Stimulated activated CD4-positive, alpha-beta T cell treated with anti-CD3 and anti-CD28 coated beads, Interleukin-1b, Interleukin-23, amount 100 ng/mL, for 1 hour (primary cell): ENCODE measurements at places on chromosomes 3 and 15.

DNA sequence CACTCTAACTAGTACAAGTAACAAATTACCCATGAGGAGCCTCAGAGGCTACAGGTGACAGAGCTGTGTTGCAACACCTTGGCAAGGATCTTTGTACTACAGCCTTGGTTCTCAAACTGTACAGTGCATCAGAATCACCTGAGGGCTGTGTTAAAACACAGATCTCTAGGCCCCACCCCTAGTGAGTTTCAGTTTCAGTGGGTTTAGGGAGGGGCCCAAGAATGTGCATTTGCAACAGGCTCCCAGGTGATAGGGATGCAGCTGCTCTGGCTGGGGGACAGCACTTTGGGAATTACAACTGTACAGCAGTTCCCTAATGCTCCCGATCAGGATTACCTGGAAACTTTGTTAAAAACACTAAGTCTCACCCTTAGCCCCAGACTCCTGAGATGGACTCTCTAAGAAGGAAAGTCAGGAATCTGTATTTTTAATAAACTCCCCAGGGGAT is 66.1 kb upstream of the NR2F2 start:
- no peak for DNase-seq

DNA sequence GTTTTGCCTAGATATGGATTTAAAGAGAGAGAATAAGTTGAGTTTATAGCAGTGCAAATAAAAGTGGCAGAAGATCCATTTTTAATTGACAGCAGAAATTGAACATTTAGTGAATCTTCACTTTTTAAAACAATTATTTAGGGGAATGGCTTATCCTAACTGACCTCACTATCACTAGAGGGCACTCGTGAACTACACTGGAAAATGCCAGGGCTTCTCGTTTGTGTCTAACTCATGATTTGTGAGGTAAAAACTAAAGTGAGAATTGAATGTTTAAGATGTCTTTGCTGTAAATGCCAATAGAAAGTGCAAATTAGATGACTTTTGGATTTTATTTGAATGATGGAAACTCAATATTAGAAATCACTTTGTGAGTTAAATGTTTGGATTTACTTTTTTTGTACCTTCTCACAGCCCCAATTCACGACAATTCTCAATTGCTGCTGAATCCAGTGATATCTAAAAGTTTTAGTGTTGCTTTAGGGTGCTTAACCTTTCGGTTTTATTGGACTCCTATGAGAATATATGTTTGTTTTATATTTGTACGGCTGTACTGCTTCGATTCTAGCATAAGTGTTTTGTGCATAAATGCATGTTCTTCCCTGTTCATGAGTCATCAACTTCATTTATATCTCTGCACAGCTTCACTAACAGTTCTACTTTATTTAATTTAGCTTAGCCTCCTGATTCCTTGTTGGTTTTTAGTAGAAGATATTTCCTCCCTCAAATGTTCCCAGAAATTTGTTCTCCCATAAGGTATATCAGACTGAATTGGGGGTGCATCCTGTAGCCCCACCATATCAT is 462.1 kb downstream of the MFSD1 start:
- no peak for DNase-seq

DNA sequence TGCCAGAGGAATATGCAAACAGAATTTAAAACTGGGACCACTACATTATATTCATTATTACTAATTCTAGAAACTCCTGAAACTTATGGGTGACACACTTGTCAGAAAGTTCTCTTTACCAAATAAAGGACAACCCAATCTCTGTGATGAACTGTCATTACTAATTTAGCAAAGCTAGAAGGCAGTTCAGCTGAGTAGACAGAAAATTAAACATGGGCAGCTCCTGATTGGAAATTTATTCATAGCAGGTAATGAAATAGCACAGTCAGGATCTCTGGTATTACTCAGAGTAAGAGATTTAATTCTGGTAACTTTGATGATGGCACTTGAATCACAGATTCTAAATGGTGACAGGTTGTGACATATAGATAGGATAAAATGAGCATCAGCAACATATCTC is 123.0 kb downstream of the GBE1 start:
- DNase-seq = no peak

- DNase-seq = no peak
Measured at GRCh38 chr3:124395584-124396338, 334.5 kb upstream of the UMPS start.

GRCh38 chr3:172024679-172025078 is 14.7 kb upstream of the FNDC3B start:
- no peak for DNase-seq

- DNase-seq = no peak
Measured at GRCh38 chr3:38829404-38829803, 13.4 kb upstream of the SCN10A start.

DNA sequence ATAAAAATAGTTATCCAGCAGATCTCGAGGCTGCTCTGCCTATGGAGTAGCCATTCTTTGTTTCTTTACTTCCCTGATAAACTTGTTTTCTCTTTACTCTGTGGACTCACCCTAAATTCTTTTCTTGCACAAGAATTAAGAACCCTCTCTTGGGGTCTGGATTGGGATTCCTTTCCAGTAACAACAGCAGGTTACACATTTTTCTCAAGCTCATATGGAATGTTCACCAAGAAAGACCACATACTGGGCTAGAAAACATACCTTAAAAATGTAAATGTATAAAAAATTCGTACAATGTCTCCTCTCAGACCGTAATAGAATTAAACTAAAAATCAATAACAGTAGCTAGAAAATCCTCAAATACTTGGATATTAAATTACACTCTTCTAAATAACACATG is 299.2 kb downstream of the CNTN3 start:
- no peak for DNase-seq

DNA sequence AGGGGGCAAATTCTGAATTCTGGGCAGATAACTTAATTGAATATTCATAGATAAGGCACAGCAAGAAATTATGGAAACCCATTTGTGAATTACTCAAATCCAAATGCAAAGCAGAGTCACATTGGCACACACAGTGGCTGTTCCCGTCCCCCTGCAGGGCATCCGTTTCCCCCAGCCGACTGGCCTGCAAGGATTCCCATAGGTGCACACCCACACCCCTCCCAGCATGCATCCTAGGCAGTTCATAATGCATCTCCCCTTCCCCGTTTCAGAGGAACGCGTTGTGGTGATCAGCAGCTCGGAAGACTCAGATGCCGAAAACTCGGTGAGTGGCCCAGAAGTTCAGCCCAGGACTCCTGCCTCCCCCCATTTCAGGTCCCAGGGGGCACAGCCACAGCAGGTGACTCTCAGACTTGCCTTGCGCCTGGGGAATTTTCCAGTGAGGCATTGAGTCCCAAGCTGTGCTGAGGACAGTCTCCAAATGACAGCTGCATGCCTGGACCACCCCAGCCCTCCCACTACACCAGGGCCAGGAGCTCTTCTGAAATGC is 39.8 kb downstream of the PML start:
- no peak for DNase-seq

DNA sequence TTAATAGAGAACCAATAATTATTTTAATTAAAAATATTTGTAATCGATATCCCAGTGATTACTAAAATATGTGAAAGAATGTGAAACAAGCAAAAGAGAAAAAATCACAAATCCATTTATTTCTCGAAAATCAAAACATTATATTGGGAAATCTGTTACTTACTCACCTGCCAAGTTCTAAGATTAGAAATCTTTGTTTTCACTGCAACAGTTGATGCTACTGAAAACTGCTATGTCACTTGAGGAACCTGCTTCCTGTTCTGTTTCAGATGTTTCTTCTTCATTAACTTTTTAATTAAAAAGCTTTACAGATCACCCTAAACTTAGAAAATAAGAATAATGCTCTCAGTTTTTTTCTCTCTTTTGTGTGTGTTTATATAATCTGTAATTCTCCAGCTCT is 13.7 kb upstream of the DPH6 start:
- DNase-seq = no peak
